ENCODE measurements at places on chromosomes 11 and 22.

GRCh38 chr11:12927221-12927620, 81.9 kb upstream of the RASSF10 start:
- no peak for DNase-seq

DNA sequence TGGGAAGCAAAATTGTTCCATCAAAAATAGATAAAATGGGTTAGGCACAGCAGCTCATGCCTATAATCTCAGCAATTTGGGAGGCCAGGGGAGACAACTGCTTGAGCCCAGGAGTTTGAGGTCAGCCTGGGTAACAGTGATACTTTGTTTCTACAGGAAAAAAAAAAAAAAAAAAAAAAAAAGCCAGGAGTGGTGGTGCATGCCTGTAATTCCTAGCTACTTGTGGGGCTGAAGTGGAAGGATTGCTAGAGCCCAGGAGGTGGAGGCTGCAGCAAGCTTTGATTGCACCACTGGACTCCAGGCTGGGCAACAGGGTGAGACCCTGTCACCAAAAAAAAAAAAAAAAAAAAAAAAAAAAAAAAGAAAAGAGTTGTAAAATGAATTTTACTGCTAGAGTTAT, 49.6 kb downstream of the KIF18A start:
- no peak for DNase-seq

DNA sequence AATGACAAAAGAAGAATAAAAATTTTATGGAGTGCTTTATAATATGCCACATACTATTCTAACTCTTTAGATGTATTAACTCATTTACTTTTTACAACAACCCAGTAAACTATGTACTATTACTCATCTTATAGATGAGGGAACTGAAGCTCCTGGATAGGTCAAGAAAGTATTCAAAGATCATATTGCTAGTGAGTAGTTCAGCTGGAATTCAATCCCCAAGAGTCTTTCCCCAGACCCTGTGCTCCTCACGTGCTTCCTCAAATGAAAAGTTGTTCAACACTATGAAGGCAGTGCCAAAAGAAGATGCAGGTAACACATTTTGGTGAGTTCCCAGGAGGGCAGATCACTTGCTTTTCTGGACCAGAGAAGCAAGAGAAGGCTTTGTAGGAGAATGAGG, 46.8 kb downstream of the BTG4 start:
- DNase-seq: no peak

DNA sequence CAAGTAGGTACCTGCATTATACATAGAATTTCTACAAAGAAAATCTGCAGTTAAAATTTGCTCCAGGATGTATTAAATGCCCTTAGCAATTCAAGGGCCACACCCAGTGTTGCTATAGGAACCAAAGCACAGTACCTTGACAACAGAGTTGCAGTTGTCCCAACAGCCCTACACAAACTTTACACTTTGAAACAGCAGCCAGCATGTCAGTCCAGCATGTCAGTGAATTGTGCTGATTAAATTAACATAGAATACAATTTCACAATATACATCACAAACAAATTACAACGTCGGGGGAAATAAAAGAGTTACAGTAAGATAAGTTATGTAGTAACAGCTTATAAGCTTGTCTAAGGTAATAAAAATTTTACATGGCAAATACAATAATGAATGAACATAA, 389.2 kb downstream of the SOX6 start:
- DNase-seq: no peak

DNA sequence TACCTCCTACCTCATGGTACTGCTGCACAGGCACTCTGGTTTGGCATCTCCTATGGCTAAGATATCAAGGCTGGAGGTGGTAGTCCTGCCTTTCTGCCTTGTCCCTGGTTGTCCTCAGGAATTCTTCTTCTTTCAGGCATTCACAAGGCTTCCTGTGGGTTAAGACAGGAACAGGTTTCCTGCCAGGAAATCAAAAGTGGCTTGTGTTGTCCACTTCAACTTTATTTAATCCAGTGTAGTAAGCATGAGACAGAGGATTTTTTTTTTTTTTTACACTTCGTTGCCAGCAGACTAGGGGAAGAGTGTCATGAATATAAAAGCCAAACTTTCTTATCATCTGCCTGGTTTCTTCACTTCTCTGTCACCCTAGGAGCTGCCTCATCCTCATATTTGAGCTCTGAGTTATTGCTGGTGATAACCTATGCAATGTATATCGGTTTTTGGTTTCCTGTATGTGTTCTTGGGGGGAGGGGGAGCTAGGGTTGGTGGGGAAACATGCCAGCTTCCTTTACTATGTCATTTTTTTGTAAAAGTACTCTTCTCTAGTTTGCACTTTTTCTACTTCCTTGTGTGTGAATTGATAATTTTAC, 50.2 kb downstream of the XKR3 start:
- no peak for DNase-seq

DNA sequence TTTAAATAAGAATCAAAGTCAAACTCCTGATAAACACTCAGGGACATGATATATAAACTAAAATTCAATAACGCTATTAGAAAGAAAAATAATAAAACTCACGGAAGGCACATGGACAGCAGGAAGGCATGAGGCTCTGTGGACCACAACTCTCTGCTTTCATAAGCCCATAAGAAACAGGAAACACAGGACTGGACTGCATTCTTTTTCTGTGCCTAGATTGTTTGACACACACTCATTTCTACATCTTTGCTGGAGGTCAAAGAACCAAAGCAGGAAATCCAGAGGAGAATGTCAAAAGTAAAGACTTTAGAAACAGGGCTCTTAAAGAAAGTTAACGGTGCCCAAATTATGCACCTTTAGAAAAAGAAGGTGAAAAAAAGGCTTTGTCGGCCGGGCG, 71.3 kb downstream of the RAB30 start:
- DNase-seq: no peak

- no peak for DNase-seq
Measured at GRCh38 chr11:110079726-110080125, 13.5 kb upstream of the ZC3H12C start.

- DNase-seq: no peak
Measured at GRCh38 chr11:11210446-11210845, 142.6 kb downstream of the CSNK2A3 start.

- no peak for DNase-seq
Measured at GRCh38 chr11:72754544-72755155, 2.4 kb upstream of the ARAP1 start.

- DNase-seq: no peak
Measured at GRCh38 chr11:69044111-69045013, 4.4 kb upstream of the TPCN2 start.

- DNase-seq: no peak
Measured at GRCh38 chr11:118705111-118705741, 25.8 kb upstream of the TREH start.

DNA sequence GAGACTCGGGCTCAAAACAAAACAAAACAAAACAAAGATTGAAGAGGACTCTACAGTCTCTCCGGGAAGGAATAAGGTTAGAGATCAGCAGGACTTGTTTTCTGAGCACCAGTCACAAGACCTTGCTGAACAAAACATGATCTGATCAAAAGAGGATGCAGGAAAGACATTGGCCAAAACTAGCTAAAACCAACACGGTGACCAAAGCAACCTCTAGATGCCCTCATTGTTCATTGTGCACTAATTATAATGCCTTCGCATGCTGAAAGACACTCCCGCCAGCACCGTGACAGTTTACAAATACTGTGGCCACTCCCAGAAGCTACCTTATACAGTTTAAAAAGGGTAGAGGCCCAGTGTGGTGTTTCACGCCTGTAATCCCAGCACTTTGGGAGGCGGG, 15.7 kb upstream of the CHKA start:
- no peak for DNase-seq

DNA sequence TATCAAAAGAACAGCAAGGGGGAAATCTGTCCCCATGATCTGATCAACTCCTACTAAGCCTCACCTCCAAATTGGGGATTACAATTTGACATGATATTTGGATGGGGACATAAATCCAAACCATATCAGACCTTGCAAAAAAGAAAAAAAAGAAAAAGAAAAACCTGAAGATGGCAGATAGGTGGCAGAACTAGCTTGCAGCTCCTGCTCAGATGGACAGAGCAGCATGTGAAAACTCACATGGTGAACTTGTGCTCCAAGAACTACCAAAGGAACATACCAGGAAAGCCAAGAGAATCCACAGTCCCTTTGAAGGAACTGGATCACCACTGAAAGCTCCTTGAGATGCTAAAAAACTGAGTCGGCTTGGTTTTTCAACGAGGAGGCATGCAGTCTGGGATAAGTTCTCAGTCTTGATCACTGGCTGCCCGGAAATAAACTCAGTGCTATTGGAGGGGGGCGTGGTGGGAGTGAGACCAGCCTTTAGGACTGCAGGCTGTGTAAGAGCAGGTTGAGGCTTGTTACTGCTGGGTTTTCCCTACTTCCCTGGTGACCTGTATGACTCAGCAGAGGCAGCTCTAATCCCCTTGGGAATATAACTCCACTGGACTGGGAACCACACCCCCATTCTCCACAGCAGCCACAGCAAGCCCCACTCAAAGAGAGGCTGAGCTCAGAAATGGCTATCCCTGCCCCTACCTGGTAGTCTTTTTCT, 358.3 kb upstream of the ARHGAP42 start:
- no peak for DNase-seq

DNA sequence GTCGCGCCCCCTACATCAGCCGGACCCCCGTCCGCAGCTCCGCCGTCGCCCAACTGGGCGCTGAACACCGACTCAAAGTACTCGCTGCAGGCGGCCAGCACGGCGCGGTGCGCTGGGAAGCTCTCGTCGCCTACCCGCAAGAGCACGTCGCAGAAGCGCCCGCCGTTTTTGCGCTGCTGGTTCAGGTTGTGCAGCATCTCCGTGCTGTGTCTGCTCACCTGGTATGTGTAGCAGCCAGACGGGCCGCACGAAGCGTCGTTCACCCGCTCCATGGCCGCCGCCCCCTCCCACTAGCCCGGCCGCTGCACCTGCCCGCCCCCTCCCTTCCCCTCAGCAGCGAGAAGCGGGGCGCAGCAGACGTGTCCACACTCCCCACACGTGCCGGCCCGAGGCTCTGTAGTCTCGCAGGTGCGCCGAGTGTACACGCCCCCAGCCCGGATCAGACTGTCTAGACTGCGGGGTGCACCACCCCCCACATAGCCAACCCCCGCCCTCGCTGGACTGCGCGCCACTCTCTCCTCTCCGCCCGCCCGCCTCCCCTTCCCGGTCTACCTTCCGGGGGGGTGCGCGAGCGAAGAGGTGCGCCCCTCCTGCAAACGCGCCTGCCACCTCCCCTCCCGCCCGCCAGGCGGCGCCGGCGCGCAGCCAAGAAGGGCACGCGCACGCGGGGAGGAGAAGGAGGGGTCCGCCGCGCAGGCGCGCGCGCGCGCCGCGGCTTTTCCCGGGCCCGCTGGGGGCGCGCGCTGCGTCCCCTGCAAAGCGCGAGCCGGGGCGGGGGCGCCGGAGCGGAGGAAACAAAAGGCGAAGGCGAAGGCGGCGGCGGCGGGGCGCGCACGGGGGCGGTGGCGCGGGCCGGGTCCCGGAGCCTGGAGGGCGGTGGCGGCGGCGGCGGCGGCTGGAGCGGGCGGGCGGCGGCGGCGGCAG, 553 bp downstream of the PATZ1 start:
- DNase-seq: peak; percentile 71

GRCh38 chr22:36184433-36185025, 17.1 kb downstream of the APOL4 start:
- DNase-seq: no peak

- DNase-seq: no peak
Measured at GRCh38 chr22:33240888-33241475, 182.8 kb upstream of the SYN3 start.

GRCh38 chr22:47417699-47418098, 655.2 kb downstream of the TBC1D22A start:
- DNase-seq: no peak

DNA sequence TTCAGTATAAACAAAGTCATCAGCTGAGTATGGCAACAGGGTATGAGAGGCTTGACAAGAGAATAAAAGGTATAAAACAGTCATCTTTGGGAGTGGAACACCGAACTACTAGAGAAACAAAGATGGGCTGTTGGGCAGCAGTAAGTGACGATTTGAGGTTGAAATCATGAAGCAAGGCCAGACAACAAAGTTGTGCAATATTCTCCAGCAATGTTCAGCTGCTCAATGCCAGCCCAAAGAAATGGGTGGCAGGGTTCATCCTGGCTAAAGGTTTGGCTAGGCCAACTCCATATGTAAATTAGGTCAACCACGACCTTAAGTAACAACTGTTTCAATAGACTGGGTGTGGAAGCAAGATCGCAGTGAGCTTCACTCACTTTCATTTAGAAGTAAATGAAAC, 6.2 kb downstream of the APIP start:
- no peak for DNase-seq

GRCh38 chr11:78221396-78222315, 32.9 kb downstream of the USP35 start:
- no peak for DNase-seq

DNA sequence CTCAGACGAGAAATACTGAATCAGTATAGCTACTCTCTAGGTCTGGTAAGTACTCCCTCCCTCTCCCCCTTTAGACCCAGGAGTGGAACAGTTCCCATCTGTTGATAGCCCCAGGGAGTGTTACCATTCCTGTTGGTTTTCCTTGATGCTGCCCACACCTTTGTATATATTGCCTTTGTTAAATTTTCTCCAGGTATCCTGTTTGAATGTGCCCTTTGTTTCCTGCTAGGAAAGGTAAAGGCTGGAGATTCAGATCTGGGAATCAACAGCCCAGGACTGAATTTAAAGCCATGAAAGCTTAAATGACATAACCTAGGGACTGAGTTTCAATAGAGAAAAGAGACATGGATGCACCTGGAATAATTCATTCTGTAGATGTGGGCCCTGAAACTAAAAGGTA, 68.3 kb downstream of the CCDC83 start:
- DNase-seq: no peak

GRCh38 chr11:68331338-68331947, 19.1 kb downstream of the LRP5 start:
- DNase-seq: no peak

GRCh38 chr11:93128574-93128973, 69.2 kb downstream of the SLC36A4 start:
- no peak for DNase-seq

GRCh38 chr11:43837879-43838278, 42.8 kb upstream of the ALKBH3 start:
- no peak for DNase-seq

DNA sequence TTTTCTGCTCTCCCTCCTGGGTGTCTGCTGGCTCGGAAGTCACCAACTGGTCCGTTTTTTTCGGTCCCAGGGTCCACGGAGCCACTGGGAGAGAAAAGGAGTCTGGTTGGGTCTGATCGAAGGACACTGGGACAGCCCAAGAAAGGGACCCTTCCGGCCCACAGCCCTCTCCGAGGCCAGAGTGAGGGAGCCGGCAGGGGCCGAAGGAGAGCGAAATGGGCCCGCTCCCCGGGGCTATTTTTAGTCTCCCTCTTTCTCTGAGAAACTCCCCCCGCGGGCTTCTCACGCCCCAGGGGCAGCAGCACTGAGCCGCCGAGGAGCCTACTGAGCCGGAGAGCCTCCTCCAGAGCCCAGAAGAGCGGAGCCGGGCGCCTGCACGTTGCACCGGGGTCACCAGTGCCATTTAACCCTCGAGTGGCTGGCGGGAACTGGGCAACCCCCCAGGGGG, 1.9 kb downstream of the ESAM start:
- DNase-seq: no peak

DNA sequence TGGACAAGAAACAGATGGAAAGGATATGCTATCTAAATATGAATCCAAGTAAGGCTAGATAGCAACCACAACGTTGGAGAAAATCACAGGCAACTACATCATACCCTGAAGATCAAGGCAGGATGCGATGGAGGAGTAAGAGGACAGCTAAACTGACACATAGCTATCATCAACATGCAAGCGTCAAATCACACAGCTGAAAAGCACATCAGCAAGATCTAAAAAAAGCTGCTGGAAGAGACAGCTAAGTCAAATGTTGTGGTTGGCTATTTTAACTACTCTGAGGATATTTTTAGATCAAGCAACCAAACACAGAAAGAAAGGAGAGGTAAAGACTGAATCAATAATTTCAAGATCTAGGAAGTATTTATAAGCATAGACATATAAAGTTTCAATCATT, 466.9 kb downstream of the BRD1 start:
- no peak for DNase-seq
